ENCODE measurements at places on chromosomes 4 and X. TPM values are rescaled to one million over a fixed set of nuclear protein-coding genes. Genes with fewer than 3 reads are reported as not detected.

GRCh38 chrX:71068044-71068918 is at the start of gene SNX12:
Gene SNX12 (minus strand): TSS chrX:71068334. CDS start chrX:71068306, 28 bp downstream.
- H3K36me3 ChIP-seq = peaks cover 11% of the 10 kb centered on the region
- peaks cover 19% of the 10 kb centered on the region for H3K4me1 ChIP-seq
- peak within 1 kb of the TSS; percentile 93 for H3K4me3 ChIP-seq
- H3K27ac ChIP-seq = peak within 1 kb of the TSS; percentile 95
- peaks cover 11% of the 10 kb centered on the region for H3K27me3 ChIP-seq
- peak; percentile 92 for DNase-seq

GRCh38 chrX:91079342-91080114 is 355.1 kb upstream of the PABPC5 start:
- no peak overlapping the region for H3K27ac ChIP-seq
- no peak for DNase-seq
- H3K27me3 ChIP-seq = no peaks in the 10 kb centered on the region
- no peak overlapping the region for H3K4me3 ChIP-seq
- H3K4me1 ChIP-seq = no peaks in the 10 kb centered on the region

DNA sequence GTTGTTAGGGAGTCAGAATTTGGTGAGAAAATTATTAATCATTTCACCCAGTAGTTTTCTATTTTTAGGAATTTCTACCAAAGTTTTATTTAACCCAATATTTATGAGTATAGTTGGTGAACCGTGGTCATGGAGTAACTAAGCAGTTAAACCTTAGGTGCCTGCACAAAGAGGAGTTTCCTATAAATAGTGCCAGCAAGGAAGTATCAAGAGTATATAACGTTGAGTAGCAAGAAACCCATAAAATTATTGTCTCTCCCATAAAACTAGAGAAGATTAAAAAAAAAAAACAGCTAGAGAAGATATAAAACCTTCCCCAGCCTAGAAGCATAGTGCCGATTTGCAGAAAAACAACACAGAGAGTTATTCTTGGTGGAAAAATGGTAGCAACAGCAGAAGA is 158.9 kb downstream of the PRDM5 start:
- DNase-seq = no peak
- H3K27ac ChIP-seq = no peak overlapping the region
- no peaks in the 10 kb centered on the region for H3K36me3 ChIP-seq
- no peak overlapping the region for H3K4me3 ChIP-seq
- H3K27me3 ChIP-seq = no peaks in the 10 kb centered on the region

DNA sequence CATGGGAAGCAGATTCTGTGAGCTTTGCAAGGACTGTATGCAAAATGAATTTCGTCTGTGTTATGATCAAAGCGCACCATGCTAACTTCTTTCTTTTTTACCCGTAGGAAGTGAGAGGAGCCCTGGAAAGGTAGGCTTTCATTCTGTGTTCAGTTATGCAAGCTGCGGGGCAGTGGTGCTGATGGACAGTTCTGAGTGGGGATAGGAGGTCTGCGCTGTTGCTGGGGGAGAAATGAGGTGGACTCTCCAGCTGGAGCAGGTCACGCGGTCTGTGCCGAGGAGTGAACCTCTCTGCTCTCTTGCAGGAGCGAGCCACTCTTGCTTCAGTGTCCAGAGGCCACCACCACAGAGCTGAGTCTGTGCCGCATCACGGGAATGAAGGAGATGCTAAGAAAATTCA is 4.5 kb downstream of the TRIML1 start:
- no peak overlapping the region for H3K4me3 ChIP-seq
- no peaks in the 10 kb centered on the region for H3K4me1 ChIP-seq
- no peak for DNase-seq
- H3K36me3 ChIP-seq = no peaks in the 10 kb centered on the region
- H3K27me3 ChIP-seq = no peaks in the 10 kb centered on the region

DNA sequence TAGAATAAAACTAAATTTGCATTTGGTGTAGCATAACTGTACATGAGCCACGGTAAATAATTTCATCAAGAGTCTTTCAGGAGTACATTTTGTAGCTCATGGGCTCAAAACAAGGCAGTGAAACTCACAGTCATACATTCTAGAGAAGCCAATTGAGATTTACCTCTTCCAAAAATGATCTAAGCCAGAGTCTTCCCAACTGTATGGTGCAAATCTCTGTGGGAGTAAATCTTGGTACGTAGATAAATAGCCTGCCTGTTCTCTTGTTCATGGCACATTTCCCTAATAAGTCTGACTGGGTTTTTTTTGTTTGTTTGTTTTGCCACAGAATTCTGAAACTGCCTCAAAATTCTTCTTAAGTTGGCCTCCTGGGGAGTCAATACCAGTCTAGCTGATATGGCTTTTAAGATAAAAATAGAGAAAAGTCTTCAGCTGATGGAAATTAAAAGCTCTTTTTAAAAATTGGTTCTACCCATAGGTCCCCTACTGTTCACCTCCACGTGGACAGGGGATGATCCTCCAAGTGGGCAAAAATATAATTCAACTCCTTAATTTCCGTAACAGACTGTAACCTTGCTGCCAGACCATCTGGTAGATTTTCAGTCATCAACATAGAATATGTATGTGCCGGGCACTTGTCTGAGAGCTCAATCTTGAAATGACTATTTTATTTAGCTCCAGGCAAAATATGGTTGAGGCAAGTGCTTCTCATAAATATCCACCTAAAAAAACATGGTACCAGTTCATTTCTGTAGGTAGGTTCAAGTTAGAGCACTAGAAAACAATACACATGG is 365.4 kb downstream of the PDHA2 start:
- H3K4me3 ChIP-seq = no peak overlapping the region
- H3K4me1 ChIP-seq = no peaks in the 10 kb centered on the region
- H3K27ac ChIP-seq = no peak overlapping the region
- H3K27me3 ChIP-seq = no peaks in the 10 kb centered on the region
- no peaks in the 10 kb centered on the region for H3K36me3 ChIP-seq

DNA sequence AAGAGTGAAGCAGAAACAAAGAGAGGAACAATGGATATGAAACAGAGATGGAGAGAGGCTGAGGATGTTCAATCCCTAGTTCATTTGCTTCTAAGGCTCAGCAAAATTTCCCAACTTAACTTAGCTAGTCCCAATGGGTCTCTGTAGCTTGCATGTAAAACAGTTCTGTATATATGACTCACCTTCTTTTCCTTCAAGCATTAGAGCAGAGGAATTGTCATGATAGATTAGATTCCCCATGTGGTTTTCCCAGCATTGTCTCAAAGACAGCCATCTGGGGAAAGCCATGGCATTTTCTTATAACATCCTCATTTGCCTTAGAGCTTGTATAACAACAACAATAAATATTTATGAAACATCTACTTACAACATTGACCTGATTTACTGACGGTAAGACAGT is 93.9 kb upstream of the GATB start:
- no peaks in the 10 kb centered on the region for H3K4me1 ChIP-seq
- H3K27ac ChIP-seq = no peak overlapping the region
- no peaks in the 10 kb centered on the region for H3K27me3 ChIP-seq
- H3K4me3 ChIP-seq = no peak overlapping the region
- no peak for DNase-seq
- no peaks in the 10 kb centered on the region for H3K36me3 ChIP-seq

DNA sequence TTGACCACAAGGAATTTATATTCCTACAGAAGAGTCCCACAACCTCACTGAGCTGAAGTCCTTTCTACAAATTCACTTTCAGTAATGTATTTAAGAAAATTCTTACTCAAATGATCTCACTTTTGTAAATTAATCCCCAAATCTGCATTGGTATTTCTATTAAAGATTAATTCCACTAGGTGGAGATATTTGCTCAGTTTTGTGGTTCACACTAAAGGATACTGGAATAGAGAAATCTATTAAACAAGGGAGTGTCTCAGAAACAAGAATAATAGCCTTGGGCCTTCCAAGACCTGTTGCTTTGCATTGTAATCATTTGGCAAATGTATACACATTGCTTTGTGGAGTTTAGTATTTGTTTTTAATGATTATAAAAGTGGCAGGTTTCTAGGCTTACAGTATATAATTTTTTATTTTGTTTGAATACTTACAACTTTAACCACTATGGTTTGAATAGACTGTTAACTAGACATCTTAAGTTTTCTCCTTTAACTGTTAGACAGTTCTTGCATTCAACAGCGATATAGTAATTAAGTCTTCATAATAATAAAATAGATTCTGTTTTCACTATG is 25.9 kb downstream of the CFAP299 start:
- H3K36me3 ChIP-seq = no peaks in the 10 kb centered on the region
- peaks cover 34% of the 10 kb centered on the region for H3K27me3 ChIP-seq
- no peak overlapping the region for H3K4me3 ChIP-seq
- no peak for DNase-seq
- no peak overlapping the region for H3K27ac ChIP-seq

GRCh38 chr4:858831-859451 is 33.0 kb upstream of the CPLX1 start:
- no peak overlapping the region for H3K4me3 ChIP-seq
- peaks cover 86% of the 10 kb centered on the region for H3K36me3 ChIP-seq
- H3K27me3 ChIP-seq = no peaks in the 10 kb centered on the region
- DNase-seq = no peak

- no peak for DNase-seq
- H3K27me3 ChIP-seq = peaks cover 2% of the 10 kb centered on the region
- no peaks in the 10 kb centered on the region for H3K36me3 ChIP-seq
- no peak overlapping the region for H3K4me3 ChIP-seq
These were observed 292.5 kb downstream of the USP46 start for GRCh38 chr4:52366621-52367020.

DNA sequence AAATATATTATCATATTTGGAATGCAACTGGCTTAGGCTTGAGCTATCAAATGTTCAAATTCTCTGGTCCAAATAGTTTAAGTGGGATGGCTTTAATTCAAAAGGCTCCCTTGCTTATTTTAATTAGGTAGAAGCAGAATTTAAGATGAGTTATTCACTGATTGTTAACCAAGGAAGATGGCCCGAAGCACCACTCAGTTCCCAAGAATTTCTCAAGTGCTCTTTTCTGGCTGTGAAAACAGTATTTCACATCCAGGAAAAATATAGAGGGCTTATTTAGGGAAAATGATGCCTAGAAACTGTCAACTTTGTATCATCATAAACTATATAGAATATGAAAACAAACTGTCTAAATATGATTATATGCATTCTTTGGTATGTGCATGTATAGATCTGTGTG is 246.5 kb upstream of the SFRP2 start:
- no peak for DNase-seq
- H3K4me3 ChIP-seq = no peak overlapping the region
- H3K27ac ChIP-seq = no peak overlapping the region
- no peaks in the 10 kb centered on the region for H3K4me1 ChIP-seq
- H3K36me3 ChIP-seq = no peaks in the 10 kb centered on the region

DNA sequence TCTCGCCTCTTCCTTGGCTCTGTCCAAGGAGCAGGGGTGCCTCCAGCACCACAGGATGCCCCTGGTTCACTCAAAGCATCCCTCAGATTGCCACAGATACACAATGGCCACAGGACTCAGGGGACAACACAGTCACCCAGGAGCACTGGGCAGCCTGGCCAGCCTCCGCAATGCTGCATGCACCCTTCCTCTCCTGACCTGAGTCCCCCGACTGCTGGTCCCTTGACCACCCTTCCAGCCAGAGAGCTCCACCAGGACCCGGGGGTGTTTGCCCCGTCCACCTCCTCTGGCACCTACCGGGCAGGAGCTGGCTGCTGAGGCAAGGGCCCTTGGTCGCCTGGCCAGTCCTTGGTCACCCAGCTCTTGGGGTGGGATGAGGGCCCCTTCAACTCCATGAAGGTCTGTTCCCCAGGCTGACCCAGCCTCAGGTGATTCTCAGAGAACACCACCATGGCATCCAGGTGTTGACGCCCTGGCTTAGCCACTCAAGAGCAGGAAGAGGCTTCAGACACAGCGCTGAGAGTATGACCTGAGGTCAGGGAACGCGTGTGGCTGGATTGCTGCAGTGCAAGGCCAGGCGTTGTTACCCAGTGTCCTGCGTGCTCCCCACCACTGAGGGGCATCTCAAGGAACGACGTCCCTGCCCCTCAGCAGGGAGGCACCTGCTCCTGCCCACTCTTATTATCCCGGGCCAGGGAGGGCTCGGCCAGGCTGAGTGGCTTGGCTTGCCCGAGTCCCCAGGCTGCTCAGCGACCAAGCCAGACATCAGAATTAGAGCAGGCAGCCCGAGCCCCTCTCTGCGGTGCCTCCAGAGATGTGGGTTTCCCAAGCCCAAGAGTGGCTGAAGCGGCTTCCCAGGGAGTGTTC is 10.2 kb downstream of the ADRA2C start:
- H3K36me3 ChIP-seq = no peaks in the 10 kb centered on the region
- DNase-seq = no peak
- H3K4me1 ChIP-seq = no peaks in the 10 kb centered on the region
- H3K4me3 ChIP-seq = no peak overlapping the region
- no peak overlapping the region for H3K27ac ChIP-seq
- H3K27me3 ChIP-seq = no peaks in the 10 kb centered on the region

DNA sequence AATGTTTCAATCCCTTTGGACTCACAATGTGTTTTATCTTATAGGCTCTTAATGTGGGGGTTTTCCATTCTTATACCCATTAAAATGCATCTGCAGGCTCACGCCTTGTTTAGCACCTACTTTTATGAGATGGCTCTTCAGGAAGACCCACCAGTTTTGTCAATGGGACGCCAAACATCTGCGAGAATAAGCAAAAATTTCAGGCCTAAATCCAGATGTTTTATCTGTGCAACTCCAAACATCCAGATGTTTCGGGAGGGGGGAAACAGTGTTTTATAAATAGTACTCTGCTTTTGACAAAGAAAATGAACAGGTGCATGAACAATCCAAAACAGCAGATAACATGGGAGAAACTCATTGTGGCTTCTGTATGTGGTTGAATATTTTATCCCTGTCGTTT is 342.8 kb downstream of the DHX15 start:
- no peak for DNase-seq
- H3K4me1 ChIP-seq = no peaks in the 10 kb centered on the region
- no peaks in the 10 kb centered on the region for H3K27me3 ChIP-seq
- no peak overlapping the region for H3K4me3 ChIP-seq

DNA sequence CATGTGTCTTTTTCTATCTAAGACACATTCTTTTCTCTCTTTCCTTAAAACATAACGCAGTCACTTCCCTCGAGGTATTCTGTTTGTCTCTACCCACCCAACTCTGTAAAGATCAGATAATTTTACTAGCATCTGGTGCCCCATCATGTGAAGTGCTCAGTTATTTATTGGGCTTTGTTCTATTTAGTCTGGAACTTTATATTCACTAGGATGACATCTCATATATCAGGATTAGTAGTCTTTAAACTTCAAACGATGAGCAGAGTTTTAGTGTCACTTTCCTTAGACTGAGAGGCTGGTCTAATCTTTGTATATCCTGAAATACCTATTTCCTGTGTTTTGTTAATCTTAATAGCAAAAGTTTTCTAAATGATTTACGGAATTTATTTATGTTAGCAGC is 445.5 kb upstream of the NDST3 start:
- H3K4me1 ChIP-seq = no peaks in the 10 kb centered on the region
- H3K27ac ChIP-seq = no peak overlapping the region
- no peak for DNase-seq
- no peaks in the 10 kb centered on the region for H3K36me3 ChIP-seq
- H3K27me3 ChIP-seq = no peaks in the 10 kb centered on the region
- H3K4me3 ChIP-seq = no peak overlapping the region

DNA sequence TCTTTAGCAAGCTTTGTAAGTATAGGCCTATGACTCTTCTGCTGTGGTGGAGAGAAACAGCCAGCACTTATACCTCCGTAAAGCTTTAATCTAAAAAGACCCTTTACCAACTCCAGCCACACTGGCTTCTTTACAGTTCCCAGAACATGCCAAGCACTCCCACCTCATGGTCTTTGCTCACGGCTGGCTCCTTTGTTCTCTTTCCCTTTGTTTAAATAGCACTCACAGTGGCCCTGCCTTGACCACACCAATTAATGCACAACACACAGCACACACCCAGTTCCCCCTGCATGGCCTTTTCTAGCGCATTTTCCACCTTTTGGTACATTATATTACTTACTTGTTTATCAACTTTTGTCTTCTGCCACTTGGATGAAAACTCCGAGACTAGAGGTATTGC is 18.9 kb downstream of the PPID start:
- peaks cover 37% of the 10 kb centered on the region for H3K36me3 ChIP-seq
- no peaks in the 10 kb centered on the region for H3K4me1 ChIP-seq
- H3K27me3 ChIP-seq = no peaks in the 10 kb centered on the region
- no peak for DNase-seq

MAGEB10 gene
- total RNA-seq = not detected

All from activated CD8-positive, alpha-beta T cell treated with anti-CD3 and anti-CD28 coated beads, Interleukin-2, amount 10 ng/mL, durations not matched to agents 7 days and 5 days (primary cell).